ENCODE measurements at places on chromosomes 6 and 20.

DNA sequence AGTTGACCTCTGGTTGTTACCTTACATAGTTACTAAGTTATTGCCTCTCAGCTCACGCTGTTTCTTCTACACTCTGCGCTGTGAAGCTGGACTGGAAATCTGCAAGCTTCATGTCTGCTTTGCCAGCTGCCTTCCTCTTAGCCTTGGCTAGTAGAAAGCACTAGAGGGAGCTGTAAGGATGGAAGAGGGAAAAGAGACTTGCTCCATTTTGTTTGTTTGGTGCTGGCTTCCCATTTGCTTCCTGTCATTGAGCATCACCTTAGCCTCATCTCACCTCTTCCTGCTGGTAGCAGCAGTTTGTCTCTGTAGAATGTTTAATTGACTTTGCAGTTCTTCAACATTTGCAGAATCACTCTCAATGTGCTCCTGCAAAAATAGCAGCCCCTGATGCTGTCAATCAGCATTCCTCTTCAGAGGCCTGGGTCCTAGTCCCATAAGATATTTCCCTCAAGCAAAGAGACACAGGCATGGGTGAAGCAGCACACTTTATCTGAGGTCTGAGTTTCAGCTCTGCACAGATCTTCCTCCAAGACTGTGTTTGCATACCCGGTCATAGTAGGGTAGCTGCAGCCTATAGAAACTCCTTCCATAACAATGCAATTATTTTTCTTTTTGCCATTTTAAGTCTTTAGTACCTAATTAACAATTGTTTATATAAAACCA is 302.2 kb upstream of the EPHA7 start:
- no peak for DNase-seq

DNA sequence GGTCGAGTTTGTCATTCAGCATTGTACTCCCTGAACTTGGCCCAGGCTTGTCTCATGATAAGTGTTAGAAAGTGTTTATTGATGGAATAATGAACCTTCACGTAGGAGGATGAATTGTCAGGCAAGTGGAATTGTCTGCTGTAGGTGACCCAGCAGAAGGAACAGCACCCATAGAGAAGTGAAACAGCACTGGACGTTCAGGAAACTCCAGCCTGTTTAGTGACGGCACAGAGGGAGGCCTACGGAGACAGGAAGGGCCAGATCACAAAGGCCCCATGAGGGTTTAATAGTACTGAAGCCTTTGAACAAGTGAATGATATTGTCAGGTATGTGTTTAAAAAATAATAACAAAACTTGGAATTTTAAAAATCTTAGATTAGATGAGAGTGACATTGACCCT is 2.9 kb downstream of the STX11 start:
- no peak for DNase-seq

GRCh38 chr6:126824815-126825214 is 293.7 kb upstream of the RSPO3 start:
- DNase-seq = no peak

- DNase-seq = no peak
These were observed 732 bp downstream of the HRH3 start for GRCh38 chr20:62219101-62219991.

DNA sequence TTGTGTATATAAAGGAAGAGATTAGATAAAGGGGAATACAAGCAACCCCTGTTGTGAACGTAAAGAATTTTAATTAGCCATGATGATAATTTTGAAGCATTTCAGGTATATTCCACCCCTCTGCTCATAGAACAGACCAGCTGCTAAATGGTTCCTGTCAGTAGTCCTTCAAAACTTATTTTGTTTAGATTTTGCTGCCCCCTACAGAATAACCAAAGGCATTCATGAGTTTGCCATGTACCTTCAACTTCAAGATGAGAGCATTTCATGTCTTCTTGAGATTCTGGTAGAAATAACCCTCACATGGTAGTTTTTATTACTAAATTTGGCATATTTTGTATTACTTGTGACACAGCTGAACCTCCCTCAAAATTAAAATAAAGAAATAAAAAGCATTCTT is 1586.7 kb downstream of the HACE1 start:
- peak; percentile 1 for DNase-seq

- DNase-seq = no peak
These were observed 45.1 kb downstream of the OGFRL1 start for GRCh38 chr6:71333697-71334096.

GRCh38 chr6:143773506-143774150 is 69.5 kb upstream of the LTV1 start:
- no peak for DNase-seq

DNA sequence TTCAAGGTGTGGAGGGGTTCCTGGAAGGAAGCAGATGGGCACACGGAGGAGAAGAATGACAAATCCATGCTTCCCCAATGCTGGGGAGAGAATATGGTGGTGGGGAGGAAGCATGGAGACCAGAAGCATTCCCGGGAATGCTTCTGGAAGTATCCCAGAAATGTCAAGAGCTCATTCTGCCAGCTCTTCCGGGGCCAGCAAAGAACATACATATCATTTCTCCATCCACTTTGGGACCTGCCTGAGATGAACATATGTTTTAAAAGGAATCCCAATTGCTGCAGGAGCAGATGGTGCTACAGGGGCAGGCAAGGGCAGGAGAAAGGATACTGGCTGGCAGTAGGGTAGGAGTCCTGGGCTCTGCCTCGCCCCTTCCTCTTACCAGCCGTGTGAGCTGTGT is 37.9 kb upstream of the CCDC167 start:
- no peak for DNase-seq

- no peak for DNase-seq
These were observed 33.4 kb upstream of the GSTA4 start for GRCh38 chr6:53028467-53028866.

GRCh38 chr6:119339941-119340456 is 9.6 kb downstream of the MAN1A1 start:
- no peak for DNase-seq

DNA sequence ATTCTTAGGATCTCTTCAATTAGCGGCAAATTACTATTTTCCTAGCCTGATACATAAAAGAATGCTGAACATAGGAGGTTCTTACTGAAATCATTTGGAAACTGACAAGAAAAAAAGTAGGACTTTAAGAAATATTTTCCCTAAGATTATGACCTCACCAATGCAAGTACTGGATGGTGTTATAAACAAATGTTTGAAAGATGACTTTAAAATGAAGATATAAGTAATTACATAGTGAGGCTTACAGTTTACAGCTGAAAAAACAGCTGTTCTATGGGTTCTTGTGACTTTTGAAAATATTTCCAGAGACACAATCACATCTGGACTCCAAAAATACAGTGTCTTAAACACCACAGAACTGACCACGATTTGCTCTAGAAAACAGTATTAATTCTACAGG is 64.9 kb downstream of the ADAT2 start:
- DNase-seq = no peak

- DNase-seq = no peak
These were observed 121.2 kb upstream of the UST start for GRCh38 chr6:148625609-148626008.

- DNase-seq = no peak
These were observed 156.7 kb downstream of the JARID2 start for GRCh38 chr6:15402406-15403045.

GRCh38 chr6:149979293-149979692 is 15.6 kb downstream of the ULBP1 start:
- DNase-seq = no peak

DNA sequence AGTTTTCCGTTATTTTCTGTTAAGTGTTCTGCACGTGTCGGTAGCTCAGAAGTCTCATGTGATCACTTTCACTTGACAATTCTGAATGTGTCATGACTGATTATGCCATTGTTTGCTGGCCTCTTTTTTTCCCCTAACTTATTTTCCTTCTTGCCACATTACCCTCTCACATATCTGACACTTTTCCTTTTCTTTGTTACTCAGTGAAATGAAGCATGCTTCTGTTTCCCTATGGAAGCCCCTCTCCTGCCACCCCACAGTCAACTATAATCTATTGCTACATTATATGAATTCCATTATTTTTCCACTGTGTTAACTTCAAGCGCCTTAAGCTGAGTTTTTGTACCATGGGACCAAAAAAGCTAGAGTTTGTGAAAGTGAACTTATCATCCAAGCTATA is 531.6 kb upstream of the HS3ST5 start:
- no peak for DNase-seq
